Thymus (tissue), 14 donors: ENCODE measurements at places on chromosomes 16 and 17. TPM values are rescaled to one million over a fixed set of nuclear protein-coding genes. Genes with fewer than 3 reads are reported as not detected.

Gene NPIPB2
- 1.6 TPM for total RNA-seq

DNA sequence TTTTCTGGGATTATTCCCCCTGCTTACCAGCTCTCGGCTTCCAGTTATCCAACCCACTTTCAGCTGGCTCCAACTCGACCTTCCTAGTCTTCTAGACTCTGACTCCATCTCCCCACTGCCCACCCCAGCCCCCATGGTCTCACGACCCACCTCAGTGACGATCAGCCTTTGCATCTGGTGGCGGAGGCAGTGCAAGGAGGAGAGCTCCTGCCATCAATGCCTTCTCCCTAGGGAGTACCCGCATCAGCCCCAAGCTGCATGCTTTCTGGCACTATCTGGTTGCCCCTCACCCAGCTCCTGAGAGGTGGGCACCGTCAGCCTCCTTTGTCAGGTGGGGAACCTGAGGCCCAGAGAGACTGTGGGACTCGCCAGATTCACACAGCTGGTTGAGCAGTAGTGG is 72.6 kb upstream of the RPL38 start:
- DNase-seq: no peak

DNA sequence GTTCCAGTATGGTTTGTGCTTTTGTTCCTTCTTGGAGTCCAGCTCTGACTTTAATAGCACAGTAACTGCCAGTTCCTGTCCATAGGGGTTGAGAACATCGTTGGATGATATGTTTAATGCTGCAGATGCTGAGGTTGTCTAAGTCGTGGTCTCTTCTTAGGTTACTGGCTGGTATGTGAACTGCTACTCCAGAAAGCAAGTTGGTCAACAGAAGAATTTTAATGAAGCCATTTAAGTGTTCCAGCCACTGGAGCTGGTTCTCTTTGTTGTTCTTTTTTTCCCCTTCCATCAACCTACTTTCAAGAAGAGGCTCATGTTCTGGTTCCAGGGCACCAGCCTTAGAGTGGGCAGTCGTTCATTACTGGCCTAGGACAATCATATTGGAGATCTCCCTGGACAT is 140.3 kb upstream of the TBX2 start:
- no peak for DNase-seq

DNA sequence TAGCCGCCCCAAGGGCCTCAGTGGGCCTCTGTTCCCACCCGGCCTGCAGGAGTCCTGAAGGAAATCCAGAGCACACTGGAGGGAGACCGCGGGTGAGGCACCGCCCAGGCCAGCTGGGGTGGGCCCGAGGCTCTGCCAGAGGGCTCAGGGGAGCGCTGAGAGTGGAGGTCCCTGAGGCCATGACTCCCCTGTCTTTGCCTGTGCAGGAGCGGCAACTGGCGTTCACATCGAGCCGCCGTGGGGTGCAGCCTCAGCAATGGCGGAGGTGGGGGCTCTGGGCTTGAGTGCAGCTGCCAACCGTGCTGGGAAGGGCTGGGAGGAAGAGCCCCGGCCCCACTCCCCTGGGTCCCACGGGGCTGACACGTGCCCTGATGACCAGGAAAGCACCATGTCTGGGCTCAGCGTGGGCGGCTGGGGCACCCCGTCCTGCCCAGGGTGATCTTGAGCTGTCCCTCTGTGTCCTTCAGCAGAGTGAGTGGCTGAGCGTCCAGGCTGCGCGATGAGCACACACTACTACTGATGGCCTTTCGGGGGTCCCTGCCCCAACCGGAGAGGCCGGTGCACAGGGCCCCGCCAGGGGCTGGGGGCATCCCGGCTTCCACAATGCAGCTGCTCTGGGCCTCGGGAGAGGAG is 13.1 kb upstream of the MYO15B start:
- DNase-seq: no peak

- DNase-seq: no peak
These were observed 59.2 kb upstream of the ADORA2B start for GRCh38 chr17:15885770-15886169.

DNA sequence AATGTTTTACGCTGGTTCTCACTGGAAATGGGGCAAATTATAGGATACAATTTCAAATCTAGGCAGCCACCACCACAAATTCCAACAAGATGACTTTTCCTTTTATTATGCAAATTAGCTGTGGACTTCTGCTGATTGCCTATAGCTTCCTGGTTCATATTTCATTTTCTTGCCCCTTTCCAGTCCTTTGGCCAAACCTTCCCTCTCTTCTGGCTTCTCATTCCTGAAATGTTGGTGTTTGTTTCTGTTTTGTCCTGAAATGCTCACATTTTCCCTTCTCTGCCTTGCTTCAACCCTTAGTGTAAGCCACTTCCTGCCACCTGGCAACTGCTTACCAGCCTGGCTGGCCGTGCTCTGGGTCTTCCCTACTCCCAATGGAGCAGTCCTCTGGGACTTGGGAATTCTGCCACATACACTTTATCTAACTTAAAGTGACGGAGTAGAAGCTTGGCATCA is 14.0 kb downstream of the PRSS54 start:
- DNase-seq: no peak

GRCh38 chr17:50534222-50534978 is 1.9 kb downstream of the EPN3 start:
- DNase-seq: no peak

- no peak for DNase-seq
These were observed 113.2 kb upstream of the IRX5 start for GRCh38 chr16:54817432-54817831.

- no peak for DNase-seq
These were observed 84.6 kb upstream of the PMFBP1 start for GRCh38 chr16:72256398-72257066.
